ENCODE measurements at places on chromosomes 4 and X. TPM values are rescaled to one million over a fixed set of nuclear protein-coding genes. Genes with fewer than 3 reads are reported as not detected.

The SLC16A2 gene
- total RNA-seq, result 0.16 TPM

DNA sequence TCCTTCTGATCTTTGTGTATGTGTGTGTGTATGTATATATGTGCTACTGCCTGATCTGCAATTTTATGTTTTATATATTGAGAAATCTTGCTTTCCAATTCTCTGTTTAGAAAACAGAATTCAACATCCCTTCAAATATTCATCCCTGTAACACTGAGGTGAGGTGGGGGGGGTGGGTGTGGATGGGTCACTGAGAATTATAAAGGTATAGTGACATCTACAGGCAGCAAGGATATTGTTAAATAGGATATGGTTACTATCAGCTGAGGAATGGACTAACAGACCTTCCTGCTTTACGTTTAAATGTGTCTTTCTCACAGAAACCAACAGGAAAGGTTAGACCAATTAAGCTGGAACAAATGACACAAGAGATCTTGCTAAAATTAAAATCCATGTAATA is 19.0 kb upstream of the MAGEB2 start:
- no peaks in the 10 kb centered on the region for H3K4me1 ChIP-seq
- peaks cover 4% of the 10 kb centered on the region for H3K27me3 ChIP-seq
- no peak overlapping the region for H3K27ac ChIP-seq
- H3K36me3 ChIP-seq, result no peaks in the 10 kb centered on the region

DNA sequence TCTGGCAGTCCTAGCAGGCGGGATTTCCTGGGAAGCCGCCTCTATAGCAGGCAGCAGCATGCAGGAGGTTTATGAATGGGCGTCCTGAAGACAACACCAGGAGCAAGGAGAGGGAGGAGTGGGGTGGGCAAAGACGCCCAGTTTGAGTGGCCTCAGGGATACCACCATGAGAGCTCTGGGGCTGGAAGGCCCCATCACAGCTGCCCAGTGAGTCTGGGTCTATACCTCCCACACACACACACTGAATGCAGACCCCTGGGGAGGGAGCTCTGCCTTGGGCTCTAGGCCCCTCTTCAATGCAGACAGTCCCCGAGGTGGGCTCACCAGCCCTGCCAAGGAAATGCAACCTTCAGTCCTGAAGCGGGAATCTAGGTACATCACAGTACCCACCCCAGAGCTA is 98.6 kb downstream of the AFAP1 start:
- H3K27ac ChIP-seq, result no peak overlapping the region
- no peak overlapping the region for H3K4me3 ChIP-seq
- DNase-seq, result no peak
- peaks cover 3% of the 10 kb centered on the region for H3K36me3 ChIP-seq

The ADH7 gene
- total RNA-seq, result not detected

The ODAPH gene
- not detected for total RNA-seq

DNA sequence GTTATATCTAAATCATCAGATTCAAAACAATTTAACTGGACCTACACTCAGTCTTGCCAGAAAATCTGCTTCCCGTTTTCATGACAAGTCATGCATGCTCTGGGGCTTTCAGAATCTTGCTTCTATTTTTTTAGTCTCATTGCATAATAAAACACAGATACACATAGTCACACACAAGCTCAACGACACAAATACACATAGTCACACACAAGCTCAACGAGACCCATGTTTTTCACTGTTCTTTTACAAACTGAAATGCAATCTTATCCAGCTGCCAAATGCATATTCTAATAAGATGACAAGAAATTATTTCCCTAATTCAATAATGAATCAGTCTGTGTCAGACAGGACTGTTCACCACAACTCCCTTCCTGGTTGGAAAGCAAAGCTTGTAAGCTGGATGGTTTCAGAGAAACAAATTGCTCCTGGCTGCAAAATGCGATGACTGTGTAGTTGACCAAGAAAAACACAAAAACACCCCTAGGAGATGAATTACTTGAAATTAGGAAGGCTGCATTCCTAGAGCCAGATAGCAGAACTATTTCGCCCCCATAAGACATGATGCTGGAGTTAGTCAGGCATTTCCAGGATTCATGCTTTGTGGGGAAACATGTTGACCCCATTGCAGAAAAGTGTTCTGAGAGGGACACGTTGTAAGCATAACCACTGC is 208.7 kb downstream of the CHIC2 start:
- H3K4me3 ChIP-seq, result no peak overlapping the region
- no peaks in the 10 kb centered on the region for H3K27me3 ChIP-seq
- no peak for DNase-seq
- H3K27ac ChIP-seq, result no peak overlapping the region
- no peaks in the 10 kb centered on the region for H3K4me1 ChIP-seq

DNA sequence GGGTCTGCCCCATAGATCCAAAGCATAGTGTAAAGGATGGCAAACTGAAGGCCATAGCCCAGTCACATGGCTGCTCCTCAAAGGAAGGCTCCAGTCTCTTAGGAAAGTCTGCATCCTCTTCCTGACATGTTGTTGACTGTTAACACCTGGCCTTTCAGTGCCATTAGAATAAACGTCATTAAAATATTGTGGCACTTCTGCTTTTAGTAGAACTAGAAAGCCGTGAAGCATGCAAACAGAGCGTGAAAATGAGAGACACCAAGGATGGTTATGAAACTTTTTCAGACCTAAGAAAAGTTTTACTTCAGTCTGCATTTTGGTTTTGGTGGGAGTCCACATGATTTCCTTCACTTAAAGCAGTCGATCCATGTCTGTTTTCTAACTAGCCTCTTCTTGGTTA is 41.1 kb upstream of the AFF2 start:
- H3K36me3 ChIP-seq, result no peaks in the 10 kb centered on the region
- no peak overlapping the region for H3K4me3 ChIP-seq
- DNase-seq, result no peak
- no peak overlapping the region for H3K27ac ChIP-seq
- H3K4me1 ChIP-seq, result no peaks in the 10 kb centered on the region

DNA sequence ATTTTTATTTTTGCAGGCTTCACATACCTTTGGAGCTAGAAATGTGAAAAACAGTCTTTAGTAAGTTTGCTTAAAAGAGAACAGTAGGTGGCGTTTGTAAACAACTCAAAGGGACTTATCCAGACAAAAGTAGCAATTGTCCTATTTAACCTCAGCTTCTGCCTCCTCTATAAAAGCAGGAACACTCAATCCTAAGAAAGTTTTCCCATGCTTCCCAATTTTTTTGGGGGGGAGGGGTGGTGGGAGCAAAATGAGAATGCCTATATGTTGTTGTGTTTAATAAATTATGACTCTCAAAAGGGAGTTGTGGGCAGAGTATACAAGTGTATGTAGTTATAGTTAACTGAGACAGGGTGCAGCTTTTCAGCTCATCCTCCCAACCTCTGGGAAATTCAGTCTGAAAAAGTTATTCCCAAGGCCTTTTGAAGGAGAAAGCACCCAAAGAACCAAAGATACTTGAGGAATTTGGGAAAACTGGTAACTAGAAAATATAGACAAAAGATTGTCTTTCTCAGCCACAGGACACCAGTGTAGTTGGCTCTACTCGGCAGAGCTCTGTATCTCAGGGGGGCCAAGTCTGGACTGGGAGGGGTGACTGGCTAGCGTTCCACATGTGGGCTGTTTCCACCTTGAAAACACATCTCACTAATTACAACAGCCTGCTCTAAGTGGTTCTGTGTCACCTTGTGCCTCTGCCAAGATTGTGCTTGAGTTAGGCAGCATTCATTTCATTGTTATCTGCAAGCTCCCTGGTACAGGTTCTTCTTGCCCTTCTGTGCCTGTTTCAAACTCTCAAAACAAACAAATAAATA is 2.8 kb downstream of the SFRP2 start:
- peaks cover 30% of the 10 kb centered on the region for H3K4me1 ChIP-seq
- H3K36me3 ChIP-seq, result no peaks in the 10 kb centered on the region
- H3K27ac ChIP-seq, result no peak overlapping the region
- no peak overlapping the region for H3K4me3 ChIP-seq
- no peak for DNase-seq

DNA sequence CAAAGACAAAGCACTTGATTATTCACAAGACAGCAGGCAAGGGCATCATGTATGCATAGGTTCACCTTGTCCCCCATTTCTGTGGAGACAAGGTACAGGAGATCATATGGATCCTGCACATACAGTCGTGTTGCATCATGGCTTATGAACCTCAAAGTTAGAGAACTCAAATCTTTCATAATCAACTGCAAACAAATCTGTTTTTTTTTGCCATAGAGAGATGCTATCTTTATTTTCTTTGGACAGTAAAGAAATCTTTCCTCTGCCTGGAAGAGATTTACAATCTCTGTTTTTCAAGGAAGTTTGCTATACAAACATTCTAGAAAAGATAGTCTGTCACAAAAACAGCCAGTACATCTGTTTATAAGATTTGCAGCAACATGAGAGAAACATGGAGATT is 578.8 kb downstream of the ANKRD50 start:
- no peaks in the 10 kb centered on the region for H3K36me3 ChIP-seq
- no peak overlapping the region for H3K27ac ChIP-seq
- H3K4me1 ChIP-seq, result no peaks in the 10 kb centered on the region
- no peak overlapping the region for H3K4me3 ChIP-seq
- no peaks in the 10 kb centered on the region for H3K27me3 ChIP-seq

- peak overlapping the region; percentile 78 for H3K27ac ChIP-seq
- no peaks in the 10 kb centered on the region for H3K27me3 ChIP-seq
- no peak for DNase-seq
- H3K36me3 ChIP-seq, result no peaks in the 10 kb centered on the region
- peaks cover 7% of the 10 kb centered on the region for H3K4me1 ChIP-seq
- peak overlapping the region; percentile 54 for H3K4me3 ChIP-seq
Measured at GRCh38 chr4:142566243-142566642, 279.9 kb downstream of the INPP4B start.

DNA sequence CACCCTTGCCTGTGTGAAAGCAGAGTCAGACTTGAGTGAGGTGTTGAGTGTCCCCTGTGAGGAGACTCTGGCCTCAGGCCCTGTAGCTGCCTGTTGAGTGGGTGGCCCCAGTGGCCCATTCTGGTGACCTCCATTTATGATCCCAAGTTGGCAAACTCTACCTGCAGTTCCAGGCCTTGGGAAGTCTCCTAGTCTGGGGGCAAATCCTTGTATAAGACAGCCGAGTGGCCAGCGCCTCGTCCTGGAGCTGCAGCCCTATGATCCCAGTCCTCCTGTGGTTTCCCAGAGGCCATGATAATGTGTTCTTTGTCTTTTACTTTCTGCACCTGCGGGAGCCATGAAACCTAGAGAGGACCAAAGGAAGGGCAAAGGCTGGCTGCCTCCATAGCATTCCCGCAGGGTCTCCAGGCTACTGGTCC is 58.7 kb downstream of the NBDY start:
- peaks cover 12% of the 10 kb centered on the region for H3K4me1 ChIP-seq
- H3K4me3 ChIP-seq, result no peak overlapping the region
- H3K27ac ChIP-seq, result no peak overlapping the region

DNA sequence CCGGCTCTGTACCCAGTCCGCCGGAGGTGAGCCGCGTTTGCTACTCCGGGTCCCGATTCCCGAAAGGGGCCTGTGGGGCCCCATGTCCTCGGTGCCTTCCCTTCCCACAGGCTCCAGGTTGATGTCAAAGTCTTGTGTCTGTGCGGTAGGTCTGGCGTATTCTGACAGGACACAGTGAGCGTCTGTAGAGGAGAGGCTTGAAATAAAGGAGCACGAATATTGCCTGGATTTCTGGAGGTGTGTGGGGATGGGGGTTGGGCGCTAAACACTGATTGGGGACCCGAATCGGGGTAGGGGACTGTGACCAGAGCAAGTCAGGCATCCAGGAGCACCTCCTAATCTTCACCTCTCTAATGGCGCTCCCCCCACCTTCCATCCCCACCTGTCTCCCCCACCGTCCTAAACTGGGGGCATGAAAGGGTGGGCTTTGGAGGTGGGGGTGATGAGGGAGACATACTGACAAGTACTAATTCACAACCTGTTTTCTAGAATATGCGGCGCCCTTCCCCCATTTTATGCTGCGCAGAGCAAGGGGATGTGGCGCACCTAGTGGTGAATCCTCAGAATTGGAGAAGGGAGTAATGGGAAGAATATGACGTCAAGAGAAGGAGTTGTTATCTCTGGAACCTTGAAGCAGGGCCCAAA is 855 bp downstream of the GPRASP2 start:
- H3K36me3 ChIP-seq, result no peaks in the 10 kb centered on the region
- H3K27me3 ChIP-seq, result no peaks in the 10 kb centered on the region
- peak; percentile 38 for DNase-seq
- peaks cover 14% of the 10 kb centered on the region for H3K4me1 ChIP-seq

DNA sequence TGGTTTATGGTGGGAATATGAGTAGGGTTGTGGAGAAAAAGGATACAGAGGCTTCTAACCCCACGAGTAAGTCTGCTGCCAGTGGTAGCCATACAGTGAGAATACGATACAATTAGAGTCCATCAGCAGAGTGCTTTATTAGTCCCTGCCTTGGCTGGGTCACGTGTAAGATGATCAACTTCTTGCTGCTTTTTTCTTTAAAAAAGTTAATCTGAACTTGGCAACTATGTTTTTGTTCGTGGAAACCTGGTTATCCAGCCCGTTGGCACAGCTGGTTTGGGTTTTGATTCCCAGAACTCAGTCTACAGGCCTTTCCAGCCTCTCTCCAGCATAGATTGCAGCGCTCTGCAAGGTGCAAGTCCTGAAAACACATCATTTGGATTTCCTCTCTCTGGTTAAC is 53.1 kb upstream of the LSM6 start:
- H3K27me3 ChIP-seq, result no peaks in the 10 kb centered on the region
- H3K36me3 ChIP-seq, result no peaks in the 10 kb centered on the region
- no peak overlapping the region for H3K4me3 ChIP-seq
- H3K27ac ChIP-seq, result no peak overlapping the region

GRCh38 chrX:10157032-10157341 is 212 bp downstream of the CLCN4 start:
- peaks cover 3% of the 10 kb centered on the region for H3K4me1 ChIP-seq
- H3K4me3 ChIP-seq, result no peak overlapping the region
- DNase-seq, result no peak
- H3K36me3 ChIP-seq, result no peaks in the 10 kb centered on the region
- peaks cover 13% of the 10 kb centered on the region for H3K27me3 ChIP-seq

DNA sequence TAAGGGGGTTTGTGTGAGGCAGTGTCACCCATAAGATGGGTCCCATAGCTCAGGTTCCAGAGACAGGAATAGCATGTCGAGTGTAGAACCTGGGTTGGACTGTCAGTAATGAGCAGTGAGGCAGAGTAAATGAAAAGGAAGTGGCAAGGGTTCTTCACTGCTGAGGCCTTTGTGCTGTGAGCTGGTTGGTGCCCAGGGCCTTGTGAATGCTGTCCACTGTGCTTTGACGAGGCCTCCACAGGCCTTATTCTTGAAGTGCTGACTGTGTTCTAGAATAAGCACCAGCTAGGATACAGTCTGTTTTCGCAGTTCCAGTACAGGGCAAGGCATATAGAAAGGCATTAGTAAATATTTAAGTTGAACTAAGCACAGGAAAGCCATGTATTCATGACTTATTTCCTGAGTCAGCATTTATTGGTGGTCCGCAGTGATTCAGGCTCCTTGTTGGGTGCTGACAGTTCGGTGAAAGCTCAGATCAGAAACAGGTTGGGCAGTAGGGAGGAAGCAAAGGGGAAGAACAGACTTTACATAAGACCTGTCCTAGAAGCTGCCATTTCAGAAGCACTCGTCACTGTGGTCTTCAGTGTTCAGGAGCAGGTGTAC is 25.6 kb upstream of the TADA2B start:
- no peaks in the 10 kb centered on the region for H3K27me3 ChIP-seq
- H3K4me1 ChIP-seq, result no peaks in the 10 kb centered on the region
- peaks cover 88% of the 10 kb centered on the region for H3K36me3 ChIP-seq
- DNase-seq, result no peak
- H3K27ac ChIP-seq, result no peak overlapping the region

Measured in CD4-positive, alpha-beta T cell (primary cell).